ENCODE measurements at places on chromosomes 5 and 9. TPM values are rescaled to one million over a fixed set of nuclear protein-coding genes. Genes with fewer than 3 reads are reported as not detected.

DNA sequence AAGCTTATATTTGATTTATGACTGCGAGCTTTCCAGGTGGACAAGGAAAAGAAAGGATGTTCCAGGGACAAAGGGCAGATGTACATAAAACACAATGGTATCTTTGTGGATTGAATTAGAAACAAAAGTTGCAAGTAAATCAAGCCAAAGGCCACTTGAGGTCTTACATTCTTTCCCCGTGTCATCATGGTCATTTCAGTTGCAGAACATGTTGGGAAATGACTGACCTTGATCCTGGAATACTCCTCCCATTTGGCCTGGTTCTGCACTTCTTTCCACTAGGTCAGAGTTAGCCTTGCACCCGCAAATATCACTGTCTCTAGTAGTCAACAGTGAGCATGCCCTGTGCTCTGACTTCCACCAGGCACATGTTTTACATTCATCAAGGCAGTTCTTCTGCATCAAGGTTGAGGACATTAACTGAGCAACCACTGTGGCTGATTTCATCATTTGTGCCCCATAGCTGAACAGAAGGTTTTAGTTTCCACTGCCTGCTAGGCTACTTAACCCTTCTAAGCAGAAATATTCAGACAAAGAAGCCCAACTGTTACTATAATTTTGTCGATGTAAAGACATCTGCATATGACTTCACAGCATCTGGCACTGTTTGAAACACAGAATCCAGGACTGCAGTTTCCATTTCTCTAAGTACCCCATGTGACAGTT, 1161.7 kb upstream of the DMAC1 start:
- no peak for DNase-seq

- DNase-seq = no peak
Observed at GRCh38 chr9:21741151-21741550, 61.3 kb upstream of the MTAP start.

DNA sequence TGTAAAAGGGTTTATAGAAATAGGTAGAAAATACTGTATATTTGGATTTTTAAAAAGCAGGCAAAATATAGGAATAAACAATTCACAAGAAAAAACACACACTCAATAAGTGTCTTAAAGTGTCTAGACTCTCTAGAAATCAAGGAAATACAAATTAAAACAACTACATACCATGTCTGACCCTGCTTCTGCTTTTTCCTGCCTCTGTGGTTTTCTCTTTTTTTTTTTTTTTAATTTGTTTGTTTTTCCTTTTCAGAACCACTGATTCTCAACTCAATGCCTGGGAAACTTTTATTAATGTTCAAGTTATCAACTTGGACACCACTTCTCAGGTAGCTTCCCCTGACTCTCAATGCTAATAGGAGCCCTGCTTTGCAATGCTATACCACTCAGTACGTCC, 25.5 kb upstream of the TAS2R1 start:
- DNase-seq = peak; percentile 6

Gene KCNT1
- not detected for total RNA-seq

Gene CNTFR
- not detected for total RNA-seq

GRCh38 chr5:14337593-14337992, 194.5 kb downstream of the TRIO start:
- no peak for DNase-seq

GRCh38 chr5:110634475-110634874, 92.0 kb downstream of the TMEM232 start:
- no peak for DNase-seq

GRCh38 chr9:95296761-95297160, 20.7 kb downstream of the FANCC start:
- peak; percentile 24 for DNase-seq

Gene CCDC192
- total RNA-seq = not detected

DNA sequence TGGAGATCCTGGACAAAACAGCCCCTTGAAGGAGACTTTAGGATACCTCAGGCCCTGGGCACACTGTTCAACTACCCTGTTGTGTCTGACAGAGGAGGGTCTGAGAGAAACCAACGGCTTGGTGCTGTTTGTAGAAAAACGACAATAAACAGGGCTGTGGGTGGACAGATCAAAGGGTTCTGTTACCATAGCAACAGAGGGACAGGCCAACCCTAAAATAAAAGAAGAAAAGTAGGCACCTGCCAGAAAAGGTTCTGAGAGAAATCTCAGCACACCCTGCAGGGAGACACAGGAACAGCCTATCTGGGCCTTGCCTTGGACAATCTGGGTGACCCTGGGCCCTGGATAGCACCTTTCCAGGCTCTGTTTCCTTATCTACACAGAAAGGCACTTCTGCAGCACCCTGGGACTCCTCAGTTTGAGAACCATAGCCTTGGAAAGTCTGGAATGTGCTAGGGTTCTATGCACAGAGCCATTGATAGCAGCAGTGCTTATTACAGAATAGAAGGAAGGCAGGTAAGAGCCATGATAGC, 104.8 kb upstream of the TBC1D2 start:
- DNase-seq = no peak

- DNase-seq = peak; percentile 26
Observed at GRCh38 chr5:40569546-40570270, 110.0 kb upstream of the PTGER4 start.

DNA sequence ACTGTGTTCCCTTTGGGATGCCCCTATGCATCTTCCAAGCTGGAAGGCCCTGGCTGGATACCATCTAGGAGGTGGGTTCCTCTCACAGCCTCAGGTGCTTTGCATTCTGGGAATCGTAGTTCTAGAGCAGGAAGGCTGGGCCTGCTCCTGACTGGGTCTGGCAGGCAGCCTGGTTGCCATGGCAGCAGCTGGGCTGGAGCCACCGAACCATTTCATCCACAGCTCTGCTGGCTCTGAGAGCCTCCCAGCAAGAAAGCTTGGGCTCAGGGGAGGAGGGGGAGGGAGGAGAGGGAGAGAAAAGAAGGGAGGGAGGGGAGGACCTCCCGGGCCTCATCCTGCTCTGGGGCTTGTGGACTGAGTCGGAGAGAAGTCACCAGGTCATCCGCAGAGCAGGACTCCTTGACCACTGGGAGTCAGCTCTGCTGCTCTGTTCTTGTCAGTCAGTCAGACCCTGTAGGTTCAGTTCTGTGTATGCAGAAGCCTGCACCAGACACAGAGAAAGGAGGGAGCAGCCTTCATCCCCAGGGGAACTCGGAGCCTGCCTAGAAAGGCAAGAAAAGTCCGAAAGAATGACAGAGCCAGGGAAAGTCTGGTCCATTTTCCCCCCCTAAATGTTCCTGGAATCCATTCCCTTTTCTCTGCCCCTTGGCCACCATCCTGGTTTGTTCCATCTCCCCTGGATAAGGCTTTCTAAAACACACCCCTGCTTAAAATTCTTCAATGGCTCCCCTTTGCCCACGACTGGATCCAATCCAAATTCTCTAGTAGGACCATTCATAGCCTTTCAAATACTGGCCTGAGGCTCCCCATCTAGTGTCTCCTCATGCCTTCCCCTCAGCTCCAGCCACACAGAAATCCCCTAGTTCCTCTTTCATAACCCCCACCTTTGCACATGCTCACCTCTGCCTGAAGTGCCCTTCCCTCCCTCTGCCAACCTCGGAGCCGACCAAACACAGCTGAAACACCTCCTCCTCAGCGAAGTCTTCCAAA, 65.4 kb upstream of the ARAP3 start:
- DNase-seq = peak; percentile 38

GRCh38 chr9:137023157-137023556, 4.9 kb downstream of the ABCA2 start:
- no peak for DNase-seq

DNA sequence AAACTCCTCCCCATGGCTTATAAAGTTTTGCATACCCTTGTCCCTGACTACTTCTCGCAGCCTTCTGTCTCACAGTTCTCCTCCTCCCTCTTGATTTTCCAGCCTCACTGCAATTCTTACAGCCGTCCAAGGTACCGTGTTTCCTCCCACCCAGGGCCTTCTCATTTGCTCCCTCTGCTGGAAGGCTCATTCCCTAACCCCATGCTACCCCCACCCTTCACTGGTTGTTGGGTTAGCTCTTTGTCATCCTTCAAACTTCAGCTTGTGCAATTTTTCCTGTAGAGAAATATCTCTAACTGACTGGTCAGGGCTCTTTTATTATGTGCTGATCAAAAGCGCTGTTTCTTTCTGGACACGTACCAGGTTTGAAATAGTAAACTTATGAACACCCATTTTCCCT, 329.2 kb downstream of the EBF1 start:
- DNase-seq = no peak

DNA sequence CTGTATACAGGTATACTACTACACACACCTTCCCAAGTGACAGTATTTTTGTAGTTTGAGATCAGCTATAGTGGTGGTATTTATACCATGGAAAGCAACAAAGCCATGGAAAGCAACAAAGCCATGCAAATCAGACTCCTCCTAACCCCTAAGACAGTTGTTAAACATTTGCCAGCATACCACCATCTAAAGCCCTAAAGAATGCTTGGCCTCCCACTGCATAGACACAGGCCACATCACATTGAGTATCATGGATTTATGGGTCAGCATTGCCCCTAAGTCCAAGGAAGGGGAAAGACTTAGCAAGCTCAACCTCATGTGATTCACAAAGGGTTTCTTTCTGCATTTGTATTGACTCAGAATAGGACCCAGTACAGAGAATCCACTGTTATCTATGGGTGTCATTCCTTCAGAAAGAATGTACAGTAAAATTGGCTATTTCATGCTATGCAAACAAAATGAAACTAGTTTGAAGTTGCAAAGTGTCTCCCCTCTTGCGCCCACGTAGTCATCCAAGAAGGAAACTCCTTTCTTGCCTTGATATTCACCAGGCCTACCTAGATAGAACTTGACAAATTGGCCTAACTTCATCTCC, 70.4 kb upstream of the IQGAP2 start:
- no peak for DNase-seq

DNA sequence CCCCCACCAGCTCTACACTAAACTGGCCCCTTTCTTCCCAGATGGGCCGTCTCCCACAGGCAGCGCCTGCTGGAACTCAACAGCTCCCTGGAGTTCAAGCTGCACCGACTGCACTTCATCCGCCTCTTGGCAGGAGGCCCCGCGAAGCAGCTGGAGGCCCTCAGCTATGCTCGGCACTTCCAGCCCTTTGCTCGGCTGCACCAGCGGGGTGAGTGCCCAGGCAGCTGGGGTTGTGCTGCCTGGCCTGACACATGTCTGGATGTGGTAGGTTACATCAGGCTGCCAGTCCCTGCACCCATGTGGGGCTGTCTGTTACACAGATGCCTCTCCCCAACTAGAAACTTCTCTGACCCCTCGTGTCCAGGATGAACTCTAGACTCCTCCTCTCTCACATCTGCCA, 9.8 kb downstream of the NHP2 start:
- DNase-seq = peak; percentile 59

- DNase-seq = no peak
Observed at GRCh38 chr5:87756951-87757350, 344.2 kb upstream of the CCNH start.

GRCh38 chr5:160619381-160619780, 197.7 kb downstream of the PTTG1 start:
- no peak for DNase-seq

- DNase-seq = peak; percentile 89
Observed at GRCh38 chr5:169350759-169351240, 49.9 kb upstream of the SLIT3 start.

Gene PCDHGA11
- total RNA-seq = 5.4 TPM

DNA sequence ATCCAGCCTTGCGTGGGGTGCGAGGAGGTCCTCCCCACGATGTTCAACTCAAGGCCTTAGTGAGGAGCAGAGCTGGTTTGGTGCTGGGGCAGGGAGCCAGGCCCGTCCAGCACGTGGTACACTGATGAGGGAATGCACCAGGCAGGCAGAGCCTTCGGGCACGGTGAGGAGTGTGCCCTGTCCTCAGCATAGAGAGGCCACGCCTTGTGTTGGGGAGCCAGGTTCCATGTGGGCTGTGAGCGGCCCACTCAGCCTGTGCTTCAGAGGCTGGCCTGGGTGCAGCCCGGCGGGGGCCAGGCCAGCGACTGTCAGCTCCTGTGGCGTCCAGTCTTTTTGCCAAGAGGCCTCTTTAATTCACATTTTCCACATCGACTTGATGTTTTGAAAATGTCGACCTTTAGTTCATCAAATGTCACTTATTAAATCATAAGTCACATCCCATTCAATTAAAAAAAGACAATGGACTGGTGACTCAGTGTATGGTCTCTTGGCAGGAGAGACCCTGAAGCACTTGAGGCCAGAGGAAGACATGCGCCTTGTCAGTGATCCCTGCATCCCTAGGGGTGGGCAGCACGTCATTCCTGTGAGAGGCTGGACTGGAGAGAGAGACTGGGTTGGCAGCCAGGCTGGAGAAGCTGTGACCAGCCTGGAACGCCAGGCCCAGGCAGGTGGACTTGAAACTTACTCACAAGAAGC, 21.7 kb downstream of the ERGIC1 start:
- no peak for DNase-seq

DNA sequence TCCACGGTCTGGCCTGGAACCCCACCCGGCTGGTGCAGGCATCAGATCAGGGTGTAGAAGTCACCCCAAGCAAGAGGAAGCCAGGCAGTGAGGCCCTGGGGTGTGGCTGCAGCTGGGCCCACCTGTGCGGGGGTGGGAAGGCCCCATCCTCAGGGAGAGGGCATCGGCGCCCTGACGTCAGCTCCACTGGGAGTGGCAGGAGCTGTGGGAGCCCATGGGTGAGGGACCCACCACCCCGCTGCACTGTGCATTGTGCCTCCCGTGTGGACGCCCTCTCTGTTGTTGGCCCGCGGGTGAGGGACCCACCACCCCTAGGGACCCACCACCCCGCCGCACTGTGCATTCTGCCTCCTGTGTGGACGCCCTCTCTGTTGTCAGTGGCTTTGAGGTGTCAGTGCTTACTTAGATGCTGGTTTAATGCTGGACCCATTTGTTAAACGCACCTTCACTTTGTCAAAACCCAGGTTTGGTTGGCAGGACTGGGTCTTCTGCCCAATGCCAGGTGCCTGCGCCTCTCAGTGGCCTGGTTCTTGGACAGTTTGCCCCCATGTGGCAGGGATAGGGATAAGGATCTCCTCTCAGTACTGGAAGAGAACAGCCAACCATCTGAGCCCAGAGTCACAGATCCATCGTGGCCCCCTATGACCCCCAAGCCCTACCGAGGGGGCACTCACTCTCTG, 6.9 kb upstream of the EXOC3 start:
- peak; percentile 30 for DNase-seq

DNA sequence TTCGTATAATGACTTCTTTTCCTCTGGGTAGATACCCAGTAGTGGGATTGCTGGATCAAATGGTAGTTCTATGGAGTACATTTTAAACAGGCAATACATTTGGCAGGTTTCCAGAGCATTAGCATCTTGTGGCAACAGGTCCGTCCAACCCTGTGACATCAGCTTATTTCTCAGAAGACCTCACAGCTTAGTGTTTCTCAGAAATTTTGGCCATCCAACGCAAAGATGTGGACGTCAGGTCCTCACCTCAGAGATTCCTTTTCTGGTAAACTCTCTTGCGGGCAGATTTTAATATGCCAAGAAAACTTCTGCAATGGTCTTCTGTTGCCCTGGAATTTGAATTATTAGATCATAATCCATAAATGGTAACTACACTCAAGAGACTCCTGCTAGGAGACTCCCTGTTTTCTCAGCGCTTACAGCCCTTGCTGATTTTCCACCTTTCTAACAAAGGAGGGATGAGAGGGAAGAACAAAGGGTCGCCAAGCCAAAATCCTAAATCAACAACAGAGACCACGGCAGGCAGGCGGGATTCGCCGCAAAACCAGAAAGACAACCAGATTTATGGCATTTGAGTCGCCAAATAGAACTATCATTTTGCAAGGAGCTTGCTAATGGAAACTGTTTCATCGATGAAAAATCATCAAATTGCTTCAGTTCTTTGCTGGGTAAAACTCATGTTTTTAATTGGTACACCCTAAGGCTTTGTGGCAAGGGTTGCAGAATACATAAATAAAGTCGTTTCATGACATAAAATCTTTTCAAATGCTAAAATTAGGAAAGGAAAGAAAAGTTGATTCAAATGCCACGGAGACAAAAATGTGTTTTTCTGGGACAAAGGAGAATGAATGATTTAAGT, 34.1 kb upstream of the PLPP1 start:
- no peak for DNase-seq

GRCh38 chr5:179185941-179186411, 125.8 kb downstream of the ZNF354C start:
- no peak for DNase-seq
